ENCODE measurements at places on chromosomes 13 and 19. TPM values are rescaled to one million over a fixed set of nuclear protein-coding genes. Genes with fewer than 3 reads are reported as not detected.

- no peak for DNase-seq
Observed at GRCh38 chr13:42769650-42770049, 11.7 kb upstream of the FAM216B start.

DNA sequence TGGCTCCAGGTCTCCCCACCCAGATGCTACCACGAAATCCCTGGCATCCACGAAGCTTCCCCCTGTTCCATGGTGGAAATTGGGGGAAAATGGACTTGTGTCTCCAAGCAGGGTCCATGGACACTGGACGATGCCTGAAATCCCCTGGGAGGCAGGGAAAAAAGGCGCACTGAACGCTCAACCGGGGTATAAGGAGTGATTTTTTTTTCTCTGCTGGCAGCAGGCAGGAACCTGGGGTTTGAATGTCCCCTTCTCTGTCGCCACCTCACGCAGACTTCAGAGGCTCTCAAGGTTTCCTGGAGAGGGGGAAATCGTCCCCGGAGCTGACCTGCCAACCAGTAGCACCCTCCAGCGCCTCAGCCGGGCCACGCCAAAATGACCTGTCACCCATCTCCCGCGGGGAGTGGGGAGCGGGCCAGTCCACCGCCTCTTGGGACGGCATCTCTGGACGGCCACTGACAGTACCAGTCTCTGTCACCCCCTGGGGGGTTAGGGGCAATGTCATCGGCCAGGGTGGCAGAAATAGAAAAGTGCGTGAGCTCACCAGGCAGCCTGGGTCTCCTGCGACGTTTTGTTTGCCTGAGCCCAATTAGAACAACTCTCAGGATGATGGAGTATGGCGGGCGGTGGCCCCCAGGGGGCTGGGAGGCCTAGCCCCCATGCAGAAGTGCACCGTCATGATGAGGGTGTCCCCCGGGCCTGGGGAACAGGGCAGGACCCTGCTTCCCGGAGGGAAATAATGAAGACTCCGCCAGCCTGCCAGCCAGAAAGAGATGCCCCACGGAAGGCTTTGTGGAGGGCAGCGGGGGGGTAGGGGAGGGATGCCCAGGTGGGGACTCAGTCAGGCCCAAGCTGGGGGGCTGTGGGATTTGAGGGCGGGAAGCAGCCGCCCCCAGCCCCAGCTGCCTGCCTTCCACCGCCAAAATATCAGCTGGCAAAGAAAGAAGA lies 2.6 kb downstream of the PTPRS start:
- DNase-seq = no peak

The PLK5 gene
- not detected for total RNA-seq

The ZNF583 gene
- 12.4 TPM for total RNA-seq

The ATP4A gene
- not detected for total RNA-seq

The ZNF649 gene
- 11.5 TPM for total RNA-seq

Data from H4 (cell line).